ENCODE measurements at places on chromosomes 12 and 14. TPM values are rescaled to one million over a fixed set of nuclear protein-coding genes. Genes with fewer than 3 reads are reported as not detected.

Gene AICDA
- 0.07 TPM for total RNA-seq

Gene LRRIQ1
- 0.62 TPM for total RNA-seq

Gene WNT1
- total RNA-seq = not detected

Gene KLRC3
- total RNA-seq = 0.53 TPM

Gene REP15
- total RNA-seq = 0.22 TPM

Gene ARF3
- total RNA-seq = 156 TPM

Gene OASL
- 3.3 TPM for total RNA-seq

Gene FAM161B
- 1.5 TPM for total RNA-seq

Gene MIP
- total RNA-seq = 0.24 TPM

Gene DPY19L2
- 1.2 TPM for total RNA-seq

Gene HOXC9
- total RNA-seq = 12.4 TPM

Gene CACNA1C
- 0.09 TPM for total RNA-seq

Gene GLI1
- total RNA-seq = 6.6 TPM

Gene SOCS2
- 22.7 TPM for total RNA-seq

Gene VAMP1
- total RNA-seq = 13.4 TPM

Gene KRT79
- total RNA-seq = 0.08 TPM

Gene ESR2
- total RNA-seq = 0.05 TPM

Gene PEX5
- 29.6 TPM for total RNA-seq

Gene SLC6A13
- 0.33 TPM for total RNA-seq

Gene CLEC4D
- total RNA-seq = not detected

Gene GPX2
- 202 TPM for total RNA-seq

Gene THTPA
- 12.6 TPM for total RNA-seq

Gene DDX54
- 74.9 TPM for total RNA-seq

Gene ANO2
- not detected for total RNA-seq

All from A549 treated with Mapracorat at 1 μM for 4 hours (cell line).